ENCODE measurements at places on chromosomes 3 and 15.
A peak's percentile ranks its signal among the peaks of the same experiment; 100 is the strongest.

GRCh38 chr15:41558400-41559238 is at the start of gene TYRO3:
TSS of gene TYRO3 (plus strand) at chr15:41559212. CDS start at chr15:41559258, 46 bp downstream.
- DNase-seq: peak; percentile 49

DNA sequence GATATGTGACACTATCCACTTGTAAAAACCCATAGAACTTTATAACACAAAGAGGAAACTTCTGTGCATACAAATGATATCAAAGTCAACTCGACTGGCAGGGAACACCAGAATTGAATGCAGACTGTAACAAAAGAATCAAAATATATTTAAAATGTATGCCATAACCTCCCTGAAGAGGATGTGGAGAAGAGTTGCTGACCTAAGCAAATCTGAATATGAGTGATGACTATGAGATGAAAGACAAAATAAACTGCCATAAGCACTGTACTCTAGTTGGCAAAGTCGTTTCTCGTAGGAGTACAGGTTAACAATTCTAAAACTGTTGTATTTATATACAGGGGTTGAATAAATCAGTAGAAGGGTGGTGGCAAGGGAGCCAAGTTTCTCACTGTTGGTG is 482.1 kb downstream of the OCA2 start:
- DNase-seq: no peak

DNA sequence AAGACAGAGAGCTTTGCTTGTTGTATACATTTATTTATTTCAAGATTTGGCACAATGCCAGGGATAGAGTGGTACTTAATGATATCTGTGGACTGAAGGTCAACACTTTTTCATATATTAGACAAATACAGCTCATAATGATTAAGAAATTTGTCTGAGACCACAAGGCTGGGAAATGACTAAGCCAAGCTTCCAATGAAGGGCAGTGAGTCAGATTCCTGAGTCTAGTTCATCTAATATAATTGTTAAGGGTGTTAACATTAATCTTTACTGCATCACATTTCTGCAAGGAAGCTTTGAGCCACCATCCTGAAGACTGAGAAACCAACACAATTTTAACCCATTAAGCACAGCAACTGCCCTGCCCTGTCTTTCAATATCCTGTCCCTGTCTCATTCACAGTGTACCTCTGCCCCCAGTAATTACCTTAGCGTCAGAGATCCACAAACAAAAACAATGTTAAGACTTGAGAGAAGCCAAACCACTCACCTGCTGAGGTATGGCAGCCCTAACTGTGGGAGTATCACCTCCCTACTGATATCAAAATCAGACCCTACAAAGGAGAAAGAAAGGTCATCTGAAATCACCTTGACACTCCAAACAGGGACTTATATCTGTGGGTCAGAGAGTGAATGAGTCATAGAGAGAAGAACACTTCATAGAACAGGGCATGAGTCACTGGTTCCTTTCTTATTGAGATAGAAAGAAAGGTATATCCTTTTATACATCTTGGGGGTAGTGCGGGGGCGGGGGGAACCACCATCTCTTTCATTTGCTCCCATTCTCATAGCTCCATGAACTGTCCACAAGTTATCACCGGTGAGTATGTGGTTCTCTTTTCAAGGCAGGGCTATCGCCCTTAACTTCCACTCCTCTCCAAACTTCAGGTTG is 74.7 kb downstream of the MAGI1 start:
- no peak for DNase-seq

GRCh38 chr3:57370341-57370740 is 77.9 kb upstream of the ASB14 start:
- no peak for DNase-seq

GRCh38 chr15:80105193-80105592 is 45.7 kb downstream of the ZFAND6 start:
- DNase-seq: no peak

- no peak for DNase-seq
These were observed 22.2 kb downstream of the MELTF start for GRCh38 chr3:197007296-197007940.

DNA sequence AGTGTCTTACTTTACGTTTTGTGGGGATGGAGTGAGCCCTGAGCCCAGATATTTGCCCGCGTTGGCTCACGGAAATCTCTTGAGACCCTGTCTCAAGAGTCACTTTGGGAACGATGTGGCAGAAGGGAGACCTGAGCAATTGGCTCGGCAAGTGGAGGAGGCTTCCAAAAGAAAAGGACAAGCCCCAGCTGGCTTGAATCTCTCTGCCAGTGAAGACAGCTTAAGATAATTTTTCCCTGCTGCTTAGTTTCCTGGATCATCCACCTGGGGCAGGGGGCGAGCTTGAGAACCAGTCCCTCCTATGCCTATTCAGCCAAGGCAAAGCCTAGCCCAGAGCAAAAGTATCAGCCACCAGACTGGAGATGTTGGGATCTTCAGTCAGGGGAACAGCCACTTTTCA is 708 bp downstream of the SEC22A start:
- DNase-seq: no peak
